Stomach (tissue), 19 donors: ENCODE measurements at places on chromosomes 1 and 21.

DNA sequence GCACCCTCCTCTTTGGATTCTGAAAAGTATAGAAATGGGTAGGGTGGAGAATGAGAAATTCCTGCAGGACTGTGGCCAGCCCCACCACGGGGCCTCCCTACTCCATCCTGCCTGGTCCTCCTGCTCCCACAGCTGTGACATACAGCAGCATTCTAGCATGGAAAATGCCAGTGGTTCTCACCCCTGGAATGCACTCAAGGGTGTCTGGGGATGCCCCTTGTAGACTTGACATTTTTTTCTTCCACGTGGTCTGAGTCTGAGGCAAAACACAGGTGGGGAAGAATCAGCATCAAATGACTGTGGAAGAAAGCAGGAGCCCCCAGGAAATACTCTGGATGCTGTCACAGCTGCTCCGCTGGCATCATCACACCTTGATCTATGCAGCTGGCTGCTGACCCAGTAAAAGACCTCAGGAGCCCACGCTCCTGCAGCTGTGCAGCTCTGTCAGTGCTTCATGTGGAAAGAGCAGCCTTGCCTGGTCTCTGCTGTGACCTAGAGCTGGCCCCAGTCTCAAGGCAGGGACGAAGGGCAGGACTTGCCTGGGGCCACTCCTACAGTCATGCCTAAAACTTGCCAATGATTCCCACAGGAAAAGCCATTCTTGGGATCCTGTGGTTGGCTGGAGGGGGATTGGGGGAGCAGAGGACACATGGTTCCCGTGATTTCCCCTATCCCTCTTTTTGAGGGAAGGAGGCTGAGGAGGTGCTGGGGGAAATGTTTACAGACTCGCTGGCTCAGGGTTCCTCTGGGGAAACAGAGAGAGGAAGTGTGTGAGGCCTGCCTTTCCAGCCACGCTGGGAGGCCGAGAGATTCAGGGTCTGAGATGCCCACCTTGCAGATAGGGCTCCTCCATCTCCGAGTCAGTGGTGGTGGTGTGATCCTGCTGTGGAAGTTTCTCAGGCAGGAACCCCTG lies 10.8 kb upstream of the A3GALT2 start:
- DNase-seq = no peak

DNA sequence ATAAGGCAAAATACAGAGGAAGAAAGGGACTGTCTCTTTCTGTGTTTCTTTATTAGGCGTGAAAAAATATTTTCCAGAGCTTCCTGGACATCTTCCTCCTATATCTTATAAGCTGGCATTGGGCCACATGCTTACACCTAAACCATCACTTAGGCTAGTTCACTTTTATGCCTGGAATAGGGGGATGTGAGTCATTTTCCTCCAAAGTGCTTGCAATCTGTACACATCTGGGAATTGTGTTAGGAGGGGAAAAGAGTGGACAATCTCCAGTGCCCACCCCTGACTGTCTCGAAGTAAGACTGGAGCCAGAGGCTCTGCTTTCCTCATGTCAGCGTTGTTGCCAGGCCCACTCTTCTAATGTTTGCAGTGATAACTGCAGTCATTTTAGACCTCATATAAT lies 29.9 kb downstream of the GIPC2 start:
- DNase-seq = no peak

- no peak for DNase-seq
Observed at GRCh38 chr1:241299347-241299746, 57.7 kb downstream of the RGS7 start.

- no peak for DNase-seq
Observed at GRCh38 chr21:16913010-16913409, 599.8 kb upstream of the CXADR start.

DNA sequence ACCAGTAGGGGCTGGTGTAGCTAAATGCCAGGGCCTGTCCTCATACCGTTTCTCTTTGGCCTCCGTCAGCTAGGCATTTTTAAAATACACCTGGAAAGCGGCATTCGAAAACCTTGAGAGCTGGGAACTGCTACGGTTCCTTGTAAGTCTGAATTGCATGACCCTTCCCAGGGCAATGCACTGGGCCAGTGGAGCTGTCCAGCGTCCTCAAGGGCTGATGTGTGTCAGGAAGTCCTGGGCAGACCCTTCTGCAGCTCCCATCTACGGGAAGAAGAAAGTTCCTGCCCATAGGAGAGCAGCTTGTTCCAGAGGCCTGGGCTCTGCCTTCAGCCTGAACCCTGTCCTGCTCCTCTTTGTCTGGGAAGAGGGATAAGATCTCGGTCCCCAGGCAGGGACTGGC lies 34.1 kb downstream of the UBASH3A start:
- no peak for DNase-seq

- DNase-seq = no peak
Observed at GRCh38 chr1:119648620-119649004, 546 bp upstream of the ZNF697 start.

DNA sequence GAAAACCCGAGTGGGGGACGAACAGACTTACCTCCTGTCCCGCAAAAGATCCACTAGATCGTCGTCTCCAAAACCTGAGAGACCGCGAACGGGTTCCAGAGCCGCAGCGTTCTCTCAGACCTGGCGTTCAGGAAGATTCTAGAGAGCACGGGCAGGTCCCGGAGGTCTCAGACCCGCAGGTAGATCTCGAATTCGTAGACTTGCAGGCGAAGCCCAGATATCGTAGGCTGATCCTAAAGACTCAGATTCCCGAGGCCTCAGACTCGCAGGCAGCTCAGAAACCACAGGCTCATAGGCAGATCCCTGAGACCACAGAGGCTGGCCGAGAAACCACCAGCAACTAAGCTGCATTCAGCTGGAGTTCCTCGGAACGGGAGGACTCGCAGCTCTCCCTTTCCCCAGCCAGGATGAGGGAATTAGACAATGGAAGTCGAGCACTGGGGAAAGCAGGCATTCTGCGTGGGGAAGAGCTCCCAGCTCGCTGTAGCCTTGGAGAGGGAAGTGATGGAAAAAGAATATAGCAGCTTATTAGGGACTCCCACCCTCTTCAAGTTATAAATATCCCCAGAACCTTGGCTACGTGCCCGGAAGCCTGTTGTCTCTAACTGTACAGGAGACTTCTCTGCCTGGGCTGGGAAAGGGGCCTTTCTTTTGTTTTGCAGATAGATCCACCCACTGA lies at the start of gene ZNF436:
TSS of gene ZNF436 (minus strand) at position 502 of the 679 bp plus-strand sequence. CDS start 1,831 bp downstream, outside the sequence.
- DNase-seq = peak; percentile 77
